Esophagus mucosa (tissue), 1 donor: ENCODE measurements at places on chromosomes 16 and 17. TPM values are rescaled to one million over a fixed set of nuclear protein-coding genes. Genes with fewer than 3 reads are reported as not detected.
A peak's percentile ranks its signal among the peaks of the same experiment; 100 is the strongest.

DNA sequence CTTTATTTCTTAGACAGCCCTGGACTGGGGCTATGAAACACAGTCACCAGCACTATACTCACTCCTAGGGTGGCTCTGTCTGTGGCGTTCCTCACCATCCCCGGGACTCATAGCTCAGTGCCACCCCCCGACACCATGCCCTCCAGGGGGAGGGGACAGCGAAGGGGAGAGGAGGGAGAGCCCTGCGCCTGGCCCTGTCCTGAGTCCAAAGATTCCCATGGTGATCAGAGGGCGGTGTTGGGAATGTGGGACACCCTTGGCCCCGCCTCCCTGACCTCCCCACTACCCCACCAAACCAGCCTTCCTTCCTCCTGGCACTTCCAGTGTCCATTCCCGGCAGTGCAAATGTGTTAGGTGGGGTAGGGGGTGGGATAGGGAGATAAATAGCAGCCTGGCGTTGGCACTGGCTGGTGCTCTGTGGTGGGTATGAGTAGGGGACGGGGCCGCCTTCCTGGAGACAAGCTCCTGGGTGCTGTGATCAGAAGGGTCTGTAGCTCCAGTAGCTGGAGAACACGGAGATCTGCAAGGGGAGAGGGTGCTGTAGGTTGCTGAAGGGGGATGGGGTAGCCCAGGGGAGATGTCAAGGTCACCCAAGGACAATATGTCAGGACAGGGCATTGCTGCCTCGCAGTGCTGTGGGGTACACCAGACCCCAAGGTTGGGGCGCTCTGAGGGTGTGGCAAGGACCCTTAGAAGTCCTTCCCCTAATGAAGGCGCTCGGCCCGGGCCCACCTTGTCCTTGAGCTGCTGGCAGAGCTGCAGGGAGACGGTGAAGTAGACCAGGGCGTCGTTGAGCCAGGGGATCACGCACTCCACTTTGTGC, 2.0 kb downstream of the SMIM22 start:
- ATAC-seq: no peak

DNA sequence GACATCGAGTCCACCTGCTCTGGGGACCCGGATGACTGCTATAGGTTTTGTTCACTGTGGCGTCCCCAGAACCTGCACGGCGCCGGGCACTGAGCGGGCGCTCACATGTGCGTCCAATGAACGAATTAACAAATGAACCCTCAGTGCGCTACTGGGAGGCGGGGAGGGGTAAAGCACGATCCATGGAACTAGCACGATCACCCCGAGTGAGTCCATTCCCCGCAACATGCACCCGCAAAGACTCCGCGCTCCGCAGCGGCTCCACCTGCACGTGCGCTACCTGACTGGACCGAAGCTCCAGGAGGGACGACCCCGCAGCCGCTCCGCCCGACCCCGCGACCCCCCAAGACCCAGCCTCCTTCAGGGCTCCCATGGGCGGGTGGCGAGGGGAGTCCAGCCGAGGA, 491 bp downstream of the TRAP1 start:
- ATAC-seq: peak; percentile 45

- ATAC-seq: no peak
These were observed 17.1 kb downstream of the FLYWCH1 start for GRCh38 chr16:2928796-2929195.

DNA sequence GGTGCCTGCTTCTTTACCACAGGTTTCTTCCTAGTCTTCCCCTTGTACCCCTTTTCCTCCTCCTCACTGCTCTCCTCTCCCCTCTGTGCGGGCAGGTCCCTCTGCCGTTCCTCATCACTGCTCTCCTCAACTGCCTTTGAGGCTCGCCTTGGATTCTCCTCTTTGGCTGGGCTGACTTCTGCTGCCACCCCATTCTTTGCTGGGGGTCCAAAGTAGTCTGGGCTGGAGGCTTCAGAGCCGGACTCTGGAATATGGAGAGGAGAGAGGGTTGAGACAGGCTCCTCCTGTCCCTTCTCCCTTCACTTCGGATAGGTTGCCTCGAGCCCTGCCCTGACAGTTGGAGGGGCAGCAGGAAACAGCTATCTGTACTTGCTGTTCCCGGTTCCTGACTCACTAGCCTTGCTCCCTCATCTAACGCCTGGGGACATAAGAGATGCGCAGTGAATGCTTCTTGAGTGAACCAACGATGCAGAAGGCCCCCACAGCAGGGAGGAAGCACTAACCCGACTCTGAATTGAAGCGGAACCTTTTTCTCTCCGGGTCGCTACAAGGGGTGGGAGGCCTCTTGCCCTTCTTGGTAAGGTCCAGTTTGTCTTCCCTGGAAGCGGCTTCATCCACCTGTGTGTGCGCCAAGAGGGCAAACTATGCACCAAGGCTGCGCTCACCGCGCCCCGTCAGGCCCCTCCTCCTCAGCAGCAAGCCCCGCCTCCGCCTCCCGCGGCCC, 655 bp downstream of the HIRIP3 start:
- peak; percentile 71 for ATAC-seq

DNA sequence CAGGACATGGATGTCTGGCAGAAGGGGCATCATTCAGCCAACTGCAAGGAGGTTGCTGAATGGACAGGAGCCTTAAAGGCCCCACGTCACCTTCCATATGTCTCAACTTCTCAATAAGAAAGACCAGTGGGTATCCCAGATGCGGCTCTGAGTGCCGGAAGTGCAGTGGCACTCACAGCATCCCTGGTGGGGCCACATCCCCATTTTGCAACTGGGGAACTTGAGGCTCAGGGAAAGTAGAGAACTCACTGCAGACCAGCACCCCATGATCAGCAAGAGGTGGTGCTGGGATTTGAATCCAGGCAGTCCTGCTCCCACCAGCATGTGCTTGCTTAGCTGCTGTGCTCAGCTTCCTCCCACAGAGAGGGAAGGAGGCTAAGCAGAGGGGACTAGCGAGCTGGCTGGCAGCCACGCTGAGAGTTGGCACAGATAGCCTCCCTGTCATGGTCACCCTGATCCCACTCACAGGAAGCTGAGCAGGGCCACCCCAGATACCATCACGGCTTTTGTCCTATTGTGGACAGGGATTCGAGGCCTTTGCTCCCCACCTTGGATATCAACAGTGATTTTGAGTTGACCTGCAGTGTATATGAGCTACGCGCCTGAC, 294.2 kb upstream of the FOXF1 start:
- ATAC-seq: no peak

- ATAC-seq: peak; percentile 46
These were observed 115.3 kb downstream of the SLC39A11 start for GRCh38 chr17:72976971-72977770.

- ATAC-seq: peak; percentile 99
These were observed 7.5 kb downstream of the UBE2Z start for GRCh38 chr17:48915459-48916282.

DNA sequence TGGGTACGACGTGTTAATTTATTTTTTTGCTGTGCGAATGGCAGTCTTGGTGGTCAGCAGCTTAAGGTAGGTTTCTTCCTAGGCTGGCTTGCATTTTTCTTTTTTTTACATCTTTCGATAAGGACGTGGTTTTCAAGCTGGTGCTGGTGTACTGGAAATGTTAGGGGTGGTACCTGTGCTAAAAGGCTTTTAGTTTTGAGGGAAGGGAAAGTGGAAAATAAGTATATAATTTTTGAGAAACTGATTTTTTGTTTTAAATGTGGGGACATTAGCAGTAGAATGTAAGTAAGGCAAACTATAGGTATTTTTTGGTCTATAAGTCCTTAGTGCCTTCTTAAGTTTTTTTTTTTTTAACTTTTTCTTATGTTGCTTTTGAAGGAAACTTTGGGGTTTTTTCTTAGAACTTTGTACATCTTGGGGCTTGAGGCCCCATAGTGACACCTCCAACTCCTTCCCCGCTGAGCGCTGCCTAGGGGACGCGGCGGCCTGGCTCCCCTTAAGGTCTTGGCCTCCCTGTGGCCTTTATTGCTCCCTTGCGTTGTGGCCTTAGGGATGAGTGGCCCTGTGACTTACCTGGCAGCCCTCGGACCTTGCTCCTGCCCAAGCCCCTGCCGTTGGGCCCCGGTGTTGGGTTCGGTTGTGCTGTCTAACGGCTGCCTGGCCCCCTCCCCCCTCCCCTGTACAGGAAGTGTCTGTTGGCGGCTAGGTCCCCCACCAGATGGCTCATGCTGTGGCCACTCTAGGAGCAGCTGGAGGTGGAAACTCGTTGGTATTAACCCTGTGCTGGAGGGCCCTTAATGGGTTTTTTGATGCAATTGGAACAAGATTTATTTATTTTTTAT, 88.0 kb upstream of the RPRML start:
- ATAC-seq: peak; percentile 76

DNA sequence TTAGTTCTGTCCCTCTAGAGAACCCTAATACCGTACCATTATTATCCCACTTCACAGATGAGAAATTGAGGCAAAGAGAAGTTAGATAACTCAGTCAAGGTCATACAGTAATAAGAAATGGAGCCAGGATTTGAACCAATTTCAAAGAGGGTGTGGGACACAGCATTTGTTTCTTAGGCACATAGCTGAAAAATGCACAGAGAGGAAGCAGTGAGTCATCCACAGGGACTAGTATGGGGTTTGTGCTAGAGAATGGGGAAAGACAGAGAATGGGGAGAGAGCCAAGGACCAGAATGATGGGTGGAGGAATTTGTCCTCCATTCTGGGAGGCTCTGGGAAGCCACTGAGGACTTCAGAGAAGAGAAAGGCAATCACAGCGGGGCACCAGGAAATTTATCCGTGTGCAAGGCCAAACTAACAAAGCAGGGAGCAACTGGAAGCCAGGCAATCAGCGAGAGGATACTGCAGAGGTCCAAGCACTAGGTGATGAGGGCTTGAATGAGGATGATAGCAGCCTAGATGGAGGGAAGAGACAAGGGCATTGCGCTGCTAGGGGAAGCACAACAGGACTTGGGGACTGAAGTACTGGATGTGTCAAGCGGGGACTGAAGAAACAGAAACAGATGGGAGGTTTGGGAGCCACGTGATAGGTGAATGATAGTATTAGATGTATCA, 78.1 kb upstream of the ZFHX3 start:
- peak; percentile 61 for ATAC-seq

- no peak for ATAC-seq
These were observed 4.4 kb upstream of the MFAP4 start for GRCh38 chr17:19391432-19391831.

DNA sequence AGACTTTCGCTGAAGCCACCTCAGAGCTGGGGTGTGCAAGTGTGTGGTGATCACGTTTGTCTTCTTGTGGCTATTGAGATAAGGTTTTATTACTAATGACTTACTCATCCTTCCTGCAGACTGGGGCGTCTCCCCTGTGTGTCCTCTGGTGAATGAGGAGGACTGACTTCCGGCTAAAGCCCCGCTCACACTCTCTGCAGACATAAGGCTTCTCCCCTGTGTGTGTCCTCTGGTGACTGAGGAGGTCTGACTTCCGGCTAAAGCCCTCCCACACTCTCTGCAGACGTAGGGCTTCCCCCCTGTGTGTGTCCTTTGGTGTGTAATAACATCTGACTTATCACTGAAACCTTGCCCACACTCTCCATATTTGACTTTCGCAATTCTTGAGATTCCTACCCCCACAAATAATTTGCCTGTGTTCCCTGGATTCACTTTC, 19.4 kb downstream of the PRDM7 start:
- no peak for ATAC-seq

DNA sequence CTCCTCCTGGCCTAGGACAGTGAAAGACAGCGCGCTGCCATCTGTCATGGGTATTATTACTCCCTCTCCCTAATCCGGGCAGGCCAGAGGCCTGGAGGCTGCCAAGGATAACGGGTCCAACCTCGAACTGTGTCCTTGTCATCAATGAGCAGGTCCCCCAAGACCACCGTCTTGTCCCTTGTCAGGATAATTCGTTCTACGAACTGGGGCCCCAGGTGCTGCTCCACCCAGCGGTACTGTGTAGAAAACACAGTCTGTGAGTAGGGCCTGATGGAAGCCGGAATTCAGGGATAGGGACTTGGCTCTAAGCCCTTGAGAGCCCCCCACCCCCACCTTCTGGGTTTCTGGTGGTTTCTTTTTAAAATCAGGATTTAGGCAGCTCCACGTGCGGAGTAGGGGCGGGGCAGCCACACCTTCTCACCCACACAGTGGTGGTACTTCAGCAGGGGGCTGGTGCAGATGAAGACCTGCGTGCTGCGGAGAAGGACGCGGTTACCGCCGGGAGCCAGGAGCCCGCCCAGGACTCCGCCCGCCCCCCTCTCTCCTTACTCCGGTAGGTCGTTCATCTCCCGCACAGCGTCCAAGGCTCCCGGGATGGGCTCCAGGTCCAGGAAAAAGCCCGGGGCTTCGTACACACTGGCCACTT, 787 bp downstream of the NT5C start:
- ATAC-seq: peak; percentile 41

DNA sequence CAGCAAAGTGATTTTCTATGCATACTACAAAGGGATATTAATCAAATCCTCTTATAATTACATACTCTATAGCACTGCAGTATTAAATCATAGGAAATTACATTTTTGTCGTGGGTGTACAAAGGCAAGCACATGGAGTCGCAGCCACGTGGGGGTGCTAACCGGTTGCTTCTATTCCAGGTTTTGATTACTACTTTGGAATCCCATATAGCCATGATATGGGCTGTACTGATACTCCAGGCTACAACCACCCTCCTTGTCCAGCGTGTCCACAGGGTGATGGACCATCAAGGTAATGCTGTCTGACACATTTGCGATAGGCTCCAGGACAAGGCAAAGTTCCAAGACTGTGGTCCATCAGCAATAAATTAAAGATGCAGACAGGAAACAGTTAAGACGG, 60.1 kb downstream of the ARSG start:
- no peak for ATAC-seq

GRCh38 chr17:70369391-70369790, 200.1 kb downstream of the KCNJ2 start:
- ATAC-seq: no peak

DNA sequence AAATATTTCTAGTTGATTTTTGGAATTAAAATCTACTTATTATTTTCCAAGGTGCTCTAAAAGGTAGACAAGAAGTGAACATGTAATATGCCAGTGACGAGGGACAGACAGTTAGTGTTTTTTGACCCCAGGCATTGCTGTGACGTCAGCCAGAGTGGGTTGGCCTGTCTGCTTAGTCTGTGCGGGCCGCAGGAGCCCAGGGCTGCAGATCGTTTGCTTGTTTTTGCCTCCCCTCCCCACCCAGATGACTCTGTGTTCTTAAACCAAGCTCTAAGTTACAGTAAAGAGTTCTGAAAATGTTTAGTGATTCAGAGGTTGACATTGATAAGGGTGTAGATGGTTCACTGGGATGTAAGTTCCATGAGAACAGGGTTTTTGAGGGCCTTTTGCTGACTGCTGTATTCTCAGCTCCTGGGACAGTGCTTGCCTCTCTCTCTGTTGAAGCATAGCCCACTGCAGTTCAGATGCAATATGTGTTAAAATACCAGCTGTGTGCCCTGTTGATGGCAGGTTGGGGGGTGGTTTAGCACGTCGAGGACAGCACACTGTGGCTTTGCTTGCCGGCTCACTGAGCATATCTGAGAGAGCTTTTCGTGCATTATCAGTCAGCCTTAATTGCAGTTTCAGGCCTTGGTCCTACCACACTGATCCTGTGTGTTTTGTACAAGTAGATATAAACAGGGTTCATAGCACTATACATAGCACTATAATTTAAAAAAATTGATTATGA, 64.8 kb downstream of the SEC14L1 start:
- no peak for ATAC-seq

The CAVIN1 gene
- 67.0 TPM for total RNA-seq

The ZNF597 gene
- 1.00 TPM for total RNA-seq

The ZSCAN10 gene
- not detected for total RNA-seq

The CNTD1 gene
- not detected for total RNA-seq

The ARHGAP44 gene
- 0.28 TPM for total RNA-seq

The GDPD3 gene
- 85.3 TPM for total RNA-seq

The MFAP4 gene
- total RNA-seq: 5.2 TPM

The TP53TG3B gene
- total RNA-seq: not detected

The ANKS4B gene
- not detected for total RNA-seq
